ENCODE measurements at places on chromosomes 11 and 22.

DNA sequence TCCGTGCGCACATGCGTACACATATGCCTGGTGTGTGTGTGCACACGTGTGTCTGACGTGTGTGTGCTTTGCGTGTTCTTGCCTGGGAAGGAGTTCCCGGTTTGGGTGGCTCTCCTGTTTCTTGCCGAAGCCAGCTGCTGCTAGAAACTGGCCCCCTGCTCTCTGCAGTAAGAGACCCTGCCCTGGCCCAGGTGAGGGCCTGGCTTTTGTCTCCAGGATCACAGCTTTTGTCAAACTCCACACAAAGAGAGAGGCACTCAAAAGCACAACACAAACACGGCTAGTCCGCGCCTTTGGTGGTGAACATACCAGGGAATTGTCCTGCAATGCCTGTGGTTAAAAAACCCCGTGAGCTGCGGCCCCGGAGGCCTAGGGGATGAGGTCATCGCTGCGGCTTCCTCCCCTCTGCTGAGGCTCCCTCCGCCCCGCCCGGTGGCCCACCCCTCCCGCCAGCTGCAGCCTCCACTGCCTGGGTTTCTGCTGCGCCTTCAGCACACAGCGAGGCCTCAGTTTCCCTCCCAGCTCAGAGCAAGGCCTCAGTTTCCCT, 88.9 kb downstream of the KCNQ1 start:
- DNase-seq, result peak; percentile 22

DNA sequence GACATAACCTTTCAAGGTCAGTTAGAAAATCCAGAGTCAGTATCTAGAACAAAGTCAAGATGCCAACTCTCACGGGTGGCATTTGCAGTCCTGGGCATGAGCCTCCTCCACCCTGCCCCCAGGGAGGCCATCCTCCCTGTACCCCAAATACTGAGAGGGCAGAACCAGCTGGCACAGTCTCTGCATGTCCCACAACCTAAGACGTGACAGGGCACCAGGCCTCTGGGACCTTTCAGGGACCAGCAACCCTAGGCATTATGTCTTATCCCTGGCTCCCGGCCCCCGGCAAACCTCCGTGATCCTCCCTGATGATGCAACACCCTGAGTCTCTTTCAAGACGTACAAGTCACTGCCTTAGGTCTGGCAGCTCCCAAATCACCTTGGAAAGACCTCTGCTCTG, 2.0 kb downstream of the MB start:
- no peak for DNase-seq

GRCh38 chr11:128790196-128790595, 76.9 kb downstream of the KCNJ1 start:
- DNase-seq, result no peak

DNA sequence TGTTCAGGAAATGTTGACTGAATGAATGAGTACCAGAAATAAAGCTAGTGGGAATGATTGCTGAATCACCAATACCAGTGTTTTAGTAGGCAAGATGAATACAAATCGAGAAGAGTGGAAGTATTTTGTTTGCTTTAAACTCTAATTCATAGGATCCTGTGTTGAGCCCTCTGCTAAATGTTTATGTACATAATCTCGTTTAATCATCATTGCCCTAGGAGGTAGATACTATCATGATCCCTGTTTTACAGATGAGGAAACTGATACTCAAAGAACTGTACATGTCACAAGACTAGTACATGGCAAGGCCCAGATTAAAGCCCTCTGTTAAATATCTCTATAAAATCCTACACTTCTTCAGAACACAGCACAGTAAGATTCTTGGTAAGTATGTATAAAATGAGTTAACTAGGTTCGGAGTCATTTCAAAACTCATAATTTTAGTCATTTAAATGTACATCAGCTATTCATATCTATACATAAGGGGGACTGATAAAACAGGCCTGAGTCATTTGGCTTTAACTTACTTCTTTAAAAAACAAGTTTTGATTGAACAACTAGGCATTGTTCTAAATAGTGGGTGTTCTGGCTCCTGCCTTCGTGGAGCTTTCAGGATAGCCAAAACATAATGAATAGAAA, 97.1 kb downstream of the EXT2 start:
- no peak for DNase-seq

DNA sequence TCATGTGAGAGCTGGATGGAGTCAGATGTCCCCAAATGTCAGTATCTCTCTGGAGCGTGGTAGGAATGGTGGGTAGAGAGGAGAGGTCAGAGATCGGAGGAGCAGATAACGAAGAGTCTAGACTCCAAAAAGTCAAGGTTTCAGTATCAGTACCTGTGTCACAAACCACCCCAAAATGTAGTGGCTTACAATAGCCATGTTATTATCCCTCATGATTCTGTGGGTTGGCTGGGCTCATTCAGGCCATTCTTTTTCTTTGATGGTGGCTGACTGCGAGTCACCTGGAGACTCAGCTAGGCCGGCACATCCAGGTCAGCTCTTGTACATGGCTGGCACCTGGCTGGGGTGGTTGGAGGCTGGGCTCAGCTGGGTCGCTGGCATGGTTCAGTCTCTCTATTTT, 7.3 kb upstream of the SSTR3 start:
- DNase-seq, result no peak

DNA sequence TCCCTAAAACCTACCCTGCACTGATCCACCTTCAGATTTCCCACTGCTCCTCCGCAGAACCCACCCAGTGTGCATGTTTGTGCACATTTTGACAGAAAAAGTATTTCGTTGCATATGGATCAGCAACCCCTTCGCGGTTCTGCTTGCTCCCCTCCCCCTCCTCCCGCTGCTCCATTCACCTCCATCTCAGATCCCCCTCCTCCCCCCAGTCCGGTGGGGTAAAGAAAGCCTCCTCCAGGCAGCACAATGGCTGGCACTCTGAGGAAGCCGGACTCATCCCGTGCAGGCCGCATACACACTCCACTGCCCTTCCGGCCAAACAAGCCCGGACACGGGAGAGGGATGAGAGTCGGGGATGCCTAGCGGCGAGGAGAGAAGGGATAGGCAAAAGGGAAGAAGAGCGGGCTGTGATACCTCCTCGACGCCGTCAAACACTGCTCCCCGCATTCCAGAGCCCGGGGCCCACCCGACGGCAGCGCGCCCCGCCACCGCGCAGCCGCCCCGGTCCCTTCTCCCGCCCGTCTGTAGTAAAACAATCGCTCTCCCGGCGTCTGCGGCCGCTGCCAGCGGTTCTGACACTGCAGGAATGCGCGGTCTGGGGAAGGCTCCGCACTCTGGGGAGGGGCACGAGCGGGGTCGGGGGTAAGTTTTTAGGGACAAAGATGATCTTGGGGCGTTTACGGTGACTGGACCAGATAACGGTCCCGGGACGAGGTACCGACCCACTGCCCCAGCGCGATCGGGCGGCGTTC, 915 bp downstream of the FEZ1 start:
- DNase-seq, result no peak

DNA sequence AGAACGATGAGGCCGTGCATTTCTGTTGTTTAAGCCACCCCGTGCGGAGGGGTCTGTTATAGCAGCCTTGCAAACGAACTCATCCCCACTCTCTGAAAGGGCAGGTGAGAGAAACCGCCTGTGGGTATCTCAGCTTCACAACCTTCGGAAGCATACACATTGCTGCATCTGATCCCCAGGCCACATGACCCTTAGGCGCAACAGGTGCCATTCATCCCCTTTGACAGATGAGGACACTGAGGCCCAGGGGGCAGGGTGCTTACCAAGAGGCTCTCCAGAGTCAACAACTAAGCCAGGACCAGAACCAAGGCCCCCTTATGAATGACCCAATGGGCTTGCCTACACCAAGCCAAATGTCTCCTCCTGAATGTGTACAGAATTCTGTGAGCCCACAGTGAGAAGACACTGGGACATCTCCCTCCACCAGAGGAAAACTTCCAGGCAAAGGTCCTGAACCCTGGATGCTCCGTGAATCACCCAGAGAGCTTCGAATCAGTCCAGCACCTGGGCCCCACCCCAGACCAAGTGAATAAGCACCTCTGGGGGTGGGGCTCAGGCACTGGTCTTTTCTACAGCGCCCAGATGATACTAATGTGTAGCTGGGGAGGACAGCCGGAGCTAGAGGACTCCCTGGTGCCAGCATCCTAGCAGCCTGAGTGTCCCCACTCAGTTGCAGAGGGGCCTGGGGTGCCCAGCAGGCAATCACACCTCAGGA, 83.2 kb downstream of the BUD13 start:
- DNase-seq, result no peak

DNA sequence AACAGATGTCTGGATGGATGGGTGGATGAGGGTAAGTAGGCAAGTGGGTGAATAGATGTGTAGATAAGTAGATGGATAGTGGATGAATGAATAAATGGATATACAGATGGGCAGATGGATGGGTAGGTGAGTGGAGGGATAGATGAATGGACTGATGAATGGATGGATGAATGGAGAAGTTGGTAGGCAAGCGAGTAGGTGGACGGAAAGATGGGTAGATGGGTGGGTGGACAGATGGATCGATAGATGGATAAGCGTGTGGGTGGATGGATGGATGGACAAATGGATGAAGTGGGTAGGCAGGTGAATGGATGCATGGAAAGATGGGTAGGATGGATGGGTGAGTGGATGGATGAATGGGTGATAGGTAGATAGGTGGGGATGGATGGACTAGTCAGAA, 393.2 kb downstream of the SHANK2 start:
- DNase-seq, result no peak

- DNase-seq, result peak; percentile 62
Measured at GRCh38 chr11:76208438-76209374, 2.4 kb upstream of the WNT11 start.
